Cardiac septum (tissue), 1 donor: ENCODE measurements at places on chromosomes 13 and 19. TPM values are rescaled to one million over a fixed set of nuclear protein-coding genes. Genes with fewer than 3 reads are reported as not detected.

Gene KLK15
- not detected for total RNA-seq

Gene RTBDN
- not detected for total RNA-seq

Gene TMEM255B
- total RNA-seq = 10.7 TPM

Gene CNN1
- 236 TPM for total RNA-seq

Gene MYBPC2
- not detected for total RNA-seq
